NCI-H524 (cell line): ENCODE measurements at places on chromosomes 13 and 19.

DNA sequence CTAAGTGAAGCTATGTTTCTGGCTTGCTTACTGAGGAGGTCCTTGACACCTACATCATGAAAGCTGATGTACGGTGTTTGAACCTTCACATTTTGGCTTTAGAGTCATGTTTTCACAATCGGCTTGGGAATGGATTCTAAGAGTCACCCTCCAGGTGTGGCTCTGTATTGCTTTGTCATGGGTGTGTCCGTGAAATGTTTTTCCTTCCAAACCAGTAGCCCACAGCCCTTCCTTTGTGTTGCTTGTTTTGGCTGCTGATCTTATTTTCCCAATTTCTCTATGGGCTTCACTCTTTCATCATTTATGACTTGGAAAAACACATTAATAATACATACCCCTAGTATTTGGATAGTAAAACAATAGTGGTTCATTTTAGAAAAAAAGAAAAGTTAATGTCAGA lies 240.6 kb downstream of the GGACT start:
- DNase-seq: no peak

GRCh38 chr13:113096745-113097305 lies 8.8 kb upstream of the F7 start:
- no peak for DNase-seq

GRCh38 chr13:66225072-66225471 lies 1005.1 kb downstream of the PCDH9 start:
- DNase-seq: no peak

DNA sequence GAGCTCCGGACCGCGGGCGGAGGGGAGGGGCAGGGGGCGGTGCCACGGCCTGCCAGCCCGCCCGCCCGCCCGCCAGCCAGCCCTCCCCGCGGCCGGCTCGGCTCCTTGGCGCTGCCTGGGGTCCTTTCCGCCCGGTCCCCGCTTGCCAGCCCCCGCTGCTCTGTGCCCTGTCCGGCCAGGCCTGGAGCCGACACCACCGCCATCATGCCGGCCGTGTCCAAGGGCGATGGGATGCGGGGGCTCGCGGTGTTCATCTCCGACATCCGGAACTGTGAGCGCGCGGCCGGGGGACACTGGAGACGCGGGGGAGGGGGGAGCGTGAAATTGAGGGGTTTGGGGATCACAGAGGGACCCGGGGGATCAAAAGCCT lies at the start of gene AP2A1:
Gene AP2A1 (plus strand): TSS at position 72 of the 370 bp plus-strand sequence. CDS start 133 bp downstream, at position 205.
- DNase-seq: no peak

DNA sequence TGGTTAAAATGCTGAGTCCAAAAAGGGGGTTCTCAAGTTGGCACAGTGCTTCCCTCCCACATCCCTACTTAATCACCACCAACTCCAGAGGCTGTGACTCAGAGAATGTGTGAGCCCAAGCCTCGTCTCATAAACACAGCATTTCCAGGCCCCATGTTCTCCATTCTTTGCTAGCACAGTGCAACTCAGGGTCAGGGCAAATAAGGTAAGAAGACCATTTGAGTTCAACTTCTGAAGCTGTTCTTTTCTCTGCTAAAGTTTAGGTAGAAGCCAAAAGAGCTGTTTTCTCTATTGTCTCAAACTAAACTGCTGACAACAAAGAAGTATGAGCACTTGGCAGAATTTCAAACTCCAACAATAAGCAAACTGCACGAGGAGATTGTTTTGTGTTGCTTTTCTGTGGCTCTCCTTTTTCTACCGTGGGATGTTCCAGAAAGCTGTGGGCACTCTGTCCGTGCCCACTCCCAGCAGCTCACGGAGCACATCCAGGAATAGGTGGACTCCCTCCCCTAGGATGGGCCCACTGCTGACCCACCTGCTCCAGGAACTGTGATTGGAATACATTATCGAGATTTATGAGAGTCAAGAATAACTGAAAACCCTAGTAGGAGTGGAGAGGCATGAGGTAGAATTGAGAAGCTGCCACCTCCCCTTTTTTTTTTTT lies 494.3 kb downstream of the COG6 start:
- no peak for DNase-seq

DNA sequence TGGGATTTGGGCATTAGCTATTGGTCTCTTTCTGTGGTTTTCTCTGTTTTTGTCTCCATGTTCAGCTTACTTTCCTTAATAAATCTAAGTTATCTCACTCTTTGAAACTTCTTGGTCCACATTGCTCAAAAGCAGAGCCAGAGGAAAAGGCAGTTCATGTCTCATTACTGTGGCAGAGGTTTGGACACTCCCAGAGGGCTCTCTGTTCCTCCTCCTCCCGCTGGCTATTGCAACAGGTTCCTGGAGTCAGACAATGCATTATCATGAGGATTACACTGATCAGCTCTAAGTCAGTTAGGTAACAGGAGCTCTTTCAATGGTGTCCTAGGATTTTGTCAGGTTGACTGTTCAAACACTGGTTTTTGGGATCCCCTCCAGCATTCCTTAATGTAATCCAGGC lies 298.8 kb downstream of the NDFIP2 start:
- no peak for DNase-seq

DNA sequence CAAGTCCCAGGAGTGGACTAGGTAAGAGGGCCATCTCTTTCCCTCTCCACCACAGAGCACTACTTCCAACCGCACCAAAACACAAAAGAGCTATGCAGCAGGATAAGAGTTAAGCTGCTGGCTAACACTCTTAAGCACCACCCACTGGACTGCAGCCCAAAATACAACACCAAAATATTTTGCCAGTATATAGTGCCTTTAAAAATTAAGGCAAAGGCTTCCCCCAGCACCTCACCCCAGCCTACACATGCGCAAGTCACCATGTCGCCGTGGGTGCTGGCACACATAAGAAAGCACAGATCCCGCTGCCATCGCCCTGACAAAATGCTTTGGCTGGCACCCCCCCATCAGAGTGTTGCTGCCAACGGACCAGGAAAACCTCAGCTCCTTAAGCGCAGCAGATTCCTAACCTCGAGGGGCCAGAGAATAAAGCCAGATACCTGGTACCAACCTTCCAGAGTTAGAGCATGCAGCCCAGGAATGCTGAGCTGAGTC lies 608.3 kb downstream of the PCDH17 start:
- no peak for DNase-seq

GRCh38 chr19:1471515-1472160 lies 7.4 kb downstream of the C19orf25 start:
- peak; percentile 28 for DNase-seq

GRCh38 chr13:31722673-31723072 lies 16.7 kb upstream of the RXFP2 start:
- peak; percentile 10 for DNase-seq

- no peak for DNase-seq
Observed at GRCh38 chr19:54035215-54036178, 28.2 kb downstream of the VSTM1 start.

GRCh38 chr13:77994166-77994565 lies 75.5 kb upstream of the EDNRB start:
- no peak for DNase-seq

DNA sequence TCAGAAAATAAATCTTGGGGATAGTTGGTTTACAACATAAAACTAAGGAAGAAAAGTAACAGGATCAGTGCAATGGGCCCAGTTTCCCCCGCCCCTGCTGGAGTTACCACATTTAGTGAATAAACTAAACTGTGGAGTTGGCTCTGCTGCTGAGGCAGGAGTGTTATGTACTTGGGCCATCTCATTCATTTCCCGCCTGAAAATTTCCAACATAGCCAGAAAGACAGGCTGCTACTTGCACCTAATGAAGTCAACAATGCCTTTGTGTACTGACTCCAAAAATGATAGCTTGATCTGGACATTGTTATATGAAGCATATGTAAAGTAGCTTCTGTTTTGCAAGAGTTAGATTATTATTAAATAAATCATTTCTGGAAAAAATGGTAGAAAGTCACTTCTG lies 7.9 kb upstream of the RNASEH2B start:
- DNase-seq: no peak

GRCh38 chr13:41971848-41972247 lies 10.9 kb upstream of the VWA8 start:
- no peak for DNase-seq

- no peak for DNase-seq
Observed at GRCh38 chr13:69010789-69011188, 1096.8 kb upstream of the ATXN8OS start.

- no peak for DNase-seq
Observed at GRCh38 chr13:32645854-32646253, 59.6 kb downstream of the PDS5B start.

- peak; percentile 11 for DNase-seq
Observed at GRCh38 chr13:49812812-49813211, 20.3 kb upstream of the KPNA3 start.

DNA sequence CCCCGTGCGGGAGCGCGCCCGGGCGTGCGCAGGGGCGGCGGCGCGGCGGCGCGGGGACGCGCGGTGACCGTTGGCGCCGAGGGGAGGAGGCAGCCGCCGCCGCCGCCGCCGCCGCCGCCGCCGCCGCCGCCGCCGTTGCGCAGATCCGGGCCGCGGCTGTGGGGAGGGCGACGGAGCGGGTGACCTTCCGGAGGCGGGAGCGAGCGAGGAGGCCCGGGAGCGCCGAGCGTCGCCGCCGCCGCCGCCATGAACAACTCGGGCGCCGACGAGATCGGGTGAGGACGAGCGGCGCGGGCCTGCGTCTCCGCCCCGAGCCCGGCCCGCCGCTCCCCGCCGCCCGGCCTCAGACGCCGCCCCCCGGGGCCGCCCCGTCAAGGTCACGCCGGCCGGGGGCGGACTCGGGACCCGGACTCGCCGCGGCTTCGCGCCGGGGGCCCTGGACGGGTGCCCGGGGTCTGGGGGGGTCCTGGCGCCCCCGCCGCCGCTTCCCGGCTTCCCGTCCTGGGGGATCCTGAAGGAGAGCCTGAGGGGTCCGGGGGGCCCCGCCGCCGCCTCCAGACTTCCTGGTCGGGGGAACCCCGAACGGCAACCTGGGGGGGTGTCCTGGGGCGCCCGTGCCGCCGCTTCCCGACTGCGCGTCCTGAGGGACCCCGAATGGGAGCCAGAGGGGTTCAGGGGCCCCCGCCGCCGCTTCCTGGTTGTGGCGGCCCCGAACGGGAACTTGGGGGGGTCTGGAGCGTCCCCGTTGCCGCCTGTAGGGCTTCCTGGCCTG lies at the start of gene DAZAP1:
Gene DAZAP1 (plus strand): TSS at position 59 of the 772 bp plus-strand sequence. CDS start 188 bp downstream, at position 247.
- no peak for DNase-seq

GRCh38 chr13:28181413-28181812 lies 43.1 kb downstream of the PAN3 start:
- no peak for DNase-seq

DNA sequence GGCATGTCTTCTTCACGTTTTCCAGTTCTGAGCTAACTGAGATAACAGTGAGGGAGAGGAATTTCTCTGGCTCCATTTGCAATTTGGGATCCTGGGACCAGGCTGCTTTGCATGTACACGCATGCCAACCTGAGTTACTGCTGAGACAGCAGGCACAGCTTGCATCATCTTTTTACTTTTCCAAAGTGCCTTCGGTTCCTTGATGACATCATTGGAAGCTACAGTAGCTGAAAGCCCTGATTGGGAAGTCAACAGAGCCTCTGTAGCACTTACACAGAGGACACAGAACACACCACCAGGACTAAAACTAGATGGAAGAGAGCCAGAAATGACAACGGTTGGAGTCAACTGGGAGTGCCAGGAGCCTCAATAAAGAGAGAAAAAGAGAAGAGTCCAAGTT lies 399.1 kb upstream of the GPC6 start:
- DNase-seq: no peak

GRCh38 chr13:110644892-110645521 lies 29.7 kb downstream of the NAXD start:
- peak; percentile 33 for DNase-seq

GRCh38 chr13:46170687-46171086 lies 11.3 kb downstream of the LCP1 start:
- DNase-seq: no peak

- DNase-seq: no peak
Observed at GRCh38 chr13:111303559-111303958, 16.9 kb upstream of the TEX29 start.

DNA sequence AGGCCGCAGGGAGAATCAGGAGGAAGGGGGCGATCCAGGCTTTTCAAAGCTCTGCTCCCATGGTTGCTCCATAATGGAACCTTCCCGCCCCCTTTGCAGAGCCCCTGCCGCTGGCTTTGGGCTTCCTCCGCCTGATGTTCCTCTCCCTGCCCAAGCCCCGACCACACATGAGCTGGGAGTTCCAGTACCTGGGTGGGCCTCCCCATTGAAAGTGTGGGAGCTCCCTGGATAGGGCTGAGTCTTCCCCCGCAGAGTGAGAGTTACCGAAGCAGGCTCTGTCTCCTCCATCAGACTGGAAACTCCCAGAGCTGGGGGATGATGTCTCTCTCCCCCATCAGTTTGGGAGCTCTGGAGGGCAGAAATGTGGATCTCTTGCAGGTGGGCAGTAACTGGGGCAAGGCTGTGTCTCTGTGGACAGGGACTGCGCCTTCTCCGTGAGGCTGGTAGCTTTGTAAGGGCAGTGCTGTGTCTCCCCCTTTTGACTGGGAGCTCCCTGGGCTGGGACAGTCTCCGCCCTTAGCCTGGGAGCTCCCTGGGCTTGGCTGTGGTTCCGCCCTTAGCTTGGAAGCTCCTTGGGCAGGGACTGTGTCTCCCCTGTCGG lies 722 bp downstream of the DCAF15 start:
- no peak for DNase-seq

GRCh38 chr13:27449081-27449603 lies 1.2 kb downstream of the MTIF3 start:
- peak; percentile 55 for DNase-seq

- no peak for DNase-seq
Observed at GRCh38 chr13:29315847-29316246, 279.6 kb downstream of the SLC7A1 start.

DNA sequence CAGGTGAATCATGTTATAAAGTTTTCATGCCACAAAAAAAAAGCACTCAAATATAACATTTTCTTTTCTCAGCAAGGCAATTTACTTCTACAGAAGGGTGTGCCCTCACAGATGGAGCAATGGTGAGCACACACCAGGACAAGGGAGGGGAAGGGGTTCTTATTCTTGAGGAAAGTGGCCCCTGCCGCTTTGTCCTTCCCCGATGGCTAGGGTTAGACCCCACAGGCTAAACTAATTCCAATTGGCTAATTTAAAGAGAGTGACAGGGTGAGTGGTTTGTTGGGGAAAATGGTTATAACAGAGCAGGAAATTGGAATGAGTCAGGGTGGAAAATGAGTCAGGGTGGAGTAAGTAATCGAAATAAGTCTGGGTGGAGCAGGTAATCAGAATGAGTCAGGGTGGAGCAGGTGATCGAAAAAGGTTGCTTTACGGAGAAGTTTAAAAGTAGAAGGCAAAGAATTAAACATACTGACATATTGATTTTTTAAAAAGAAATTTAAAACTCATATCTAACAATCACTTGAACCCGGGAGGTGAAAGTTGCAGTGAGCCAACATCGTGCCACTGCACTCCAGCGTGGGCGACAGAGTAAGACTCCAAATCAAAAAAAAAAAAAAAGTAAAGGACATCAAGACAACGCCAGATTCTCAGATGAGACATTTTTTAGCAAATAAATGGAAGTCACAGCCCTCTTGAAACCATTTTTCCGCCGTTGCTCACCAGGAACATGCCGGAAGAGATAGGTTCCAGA lies 813 bp downstream of the ZNF562 start:
- no peak for DNase-seq

DNA sequence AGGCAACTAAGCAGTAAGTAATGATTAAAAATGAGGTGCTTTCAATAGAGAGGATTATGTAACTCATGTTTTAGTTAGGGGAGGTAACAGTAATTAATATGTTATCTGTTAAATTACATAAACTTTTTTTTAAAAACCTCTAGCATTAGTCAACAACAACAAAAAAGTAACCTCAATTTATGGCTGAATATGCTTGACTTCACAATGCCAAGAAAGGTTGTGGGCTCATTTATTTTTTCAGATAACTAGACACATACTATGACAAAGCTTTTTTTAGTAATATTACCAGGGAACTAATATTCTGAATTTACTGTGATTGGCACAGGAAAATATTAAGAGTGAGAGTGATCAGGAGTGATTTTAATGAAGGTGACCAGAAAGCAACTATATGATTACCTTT lies 54.9 kb downstream of the KCNRG start:
- DNase-seq: no peak
